Iris pigment epithelial cell (primary cell): ENCODE measurements at places on chromosomes 1 and 21.

DNA sequence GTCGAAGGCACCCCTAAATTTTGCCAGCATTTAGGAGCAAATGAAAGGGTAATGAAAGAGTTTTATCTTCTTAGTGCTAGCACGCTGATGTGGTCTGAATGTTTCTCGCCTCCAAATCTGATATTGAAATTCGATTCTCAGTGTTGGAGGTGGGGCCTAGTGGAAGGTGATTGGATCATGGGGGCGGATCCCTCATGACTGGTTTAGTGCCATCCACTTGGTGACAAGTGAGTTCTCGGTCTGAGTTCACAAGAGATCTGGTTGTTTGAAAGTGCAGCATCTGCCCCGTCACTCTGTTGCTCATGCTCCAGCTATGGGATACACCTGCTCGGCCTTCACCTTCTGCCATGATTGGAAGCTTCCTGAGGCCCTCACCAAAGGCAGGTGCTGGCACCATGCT, 75.1 kb upstream of the ZBTB40 start:
- DNase-seq, result no peak

DNA sequence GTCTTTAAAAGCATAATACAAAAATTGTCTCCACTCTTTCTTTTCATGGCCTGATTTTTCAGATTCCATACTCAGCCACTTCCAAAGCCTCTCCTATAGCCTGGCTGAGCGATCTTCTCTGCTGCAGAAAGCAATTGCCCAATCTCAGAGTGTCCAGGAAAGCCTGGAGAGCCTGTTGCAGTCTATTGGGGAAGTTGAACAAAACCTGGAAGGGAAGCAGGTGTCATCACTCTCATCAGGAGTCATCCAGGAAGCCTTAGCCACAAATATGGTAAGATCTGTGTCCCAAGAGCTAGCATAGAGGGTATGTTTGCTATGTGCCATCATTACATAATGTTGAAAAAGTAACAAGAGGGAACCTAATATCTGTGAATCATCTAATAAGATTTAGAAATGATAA, 130.7 kb upstream of the BMP8A start:
- DNase-seq, result peak; percentile 55

GRCh38 chr1:26142159-26142558, 16.7 kb upstream of the FAM110D start:
- no peak for DNase-seq

DNA sequence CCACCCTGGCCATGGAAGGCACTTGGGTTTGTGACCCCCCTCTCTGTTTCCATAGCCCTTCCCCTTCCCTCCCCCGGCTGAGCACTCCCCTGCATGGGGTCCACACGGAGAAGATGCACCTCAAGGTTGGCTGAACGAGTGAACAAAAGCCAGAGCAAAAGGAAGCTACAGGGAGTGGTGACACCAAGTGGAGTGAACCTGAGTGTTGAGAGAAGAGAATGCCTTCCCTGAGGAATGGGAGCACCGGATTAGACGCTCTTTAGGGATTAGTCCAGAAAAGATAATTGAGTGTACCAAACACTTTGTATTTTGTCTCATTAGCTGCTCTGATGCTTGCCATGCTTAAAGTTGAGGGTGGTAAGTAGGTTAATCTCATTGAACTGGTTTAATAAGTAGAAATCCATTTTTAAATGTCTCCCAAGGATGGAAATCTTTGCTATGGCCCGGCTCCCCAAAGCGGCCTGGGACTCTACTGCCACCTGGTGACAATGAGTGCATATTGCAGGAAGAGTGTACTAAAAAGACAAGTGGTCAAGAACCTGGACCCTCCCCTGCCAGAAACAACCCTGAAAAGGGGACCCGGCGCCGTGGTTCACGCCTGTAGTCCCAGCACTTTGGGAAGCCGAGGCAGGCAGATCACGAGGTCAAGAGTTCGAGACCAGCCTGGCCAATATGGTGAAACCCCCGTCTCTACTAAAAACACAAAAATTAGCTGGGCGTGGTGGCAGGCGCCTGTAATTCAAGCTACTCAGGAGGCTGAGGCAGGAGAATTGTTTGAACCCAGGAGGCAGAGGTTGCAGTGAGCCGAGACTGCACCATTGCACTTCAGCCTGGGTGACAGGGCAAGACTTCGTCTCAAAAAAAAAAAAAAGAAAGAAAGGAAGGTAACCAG, 150.6 kb upstream of the ZC3H12A start:
- peak; percentile 26 for DNase-seq

DNA sequence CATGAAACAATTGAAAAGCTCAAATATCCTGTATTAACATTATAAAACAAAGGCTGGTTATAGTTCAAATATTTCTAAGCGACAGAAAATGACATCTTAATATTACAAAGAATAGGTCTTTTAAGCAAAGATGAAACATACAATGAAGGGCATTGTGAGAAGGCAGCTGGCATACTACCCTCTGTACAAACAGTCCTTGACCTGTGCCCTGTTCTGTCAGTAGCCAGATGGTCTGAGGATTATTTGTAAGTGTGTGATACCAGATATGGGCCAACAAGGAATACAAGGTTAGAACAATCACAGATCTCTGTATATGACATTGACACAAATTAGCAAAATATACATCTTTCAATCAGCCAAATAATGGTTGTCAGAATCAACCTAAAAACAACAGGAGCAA, 1350.4 kb downstream of the AMY1C start:
- no peak for DNase-seq

DNA sequence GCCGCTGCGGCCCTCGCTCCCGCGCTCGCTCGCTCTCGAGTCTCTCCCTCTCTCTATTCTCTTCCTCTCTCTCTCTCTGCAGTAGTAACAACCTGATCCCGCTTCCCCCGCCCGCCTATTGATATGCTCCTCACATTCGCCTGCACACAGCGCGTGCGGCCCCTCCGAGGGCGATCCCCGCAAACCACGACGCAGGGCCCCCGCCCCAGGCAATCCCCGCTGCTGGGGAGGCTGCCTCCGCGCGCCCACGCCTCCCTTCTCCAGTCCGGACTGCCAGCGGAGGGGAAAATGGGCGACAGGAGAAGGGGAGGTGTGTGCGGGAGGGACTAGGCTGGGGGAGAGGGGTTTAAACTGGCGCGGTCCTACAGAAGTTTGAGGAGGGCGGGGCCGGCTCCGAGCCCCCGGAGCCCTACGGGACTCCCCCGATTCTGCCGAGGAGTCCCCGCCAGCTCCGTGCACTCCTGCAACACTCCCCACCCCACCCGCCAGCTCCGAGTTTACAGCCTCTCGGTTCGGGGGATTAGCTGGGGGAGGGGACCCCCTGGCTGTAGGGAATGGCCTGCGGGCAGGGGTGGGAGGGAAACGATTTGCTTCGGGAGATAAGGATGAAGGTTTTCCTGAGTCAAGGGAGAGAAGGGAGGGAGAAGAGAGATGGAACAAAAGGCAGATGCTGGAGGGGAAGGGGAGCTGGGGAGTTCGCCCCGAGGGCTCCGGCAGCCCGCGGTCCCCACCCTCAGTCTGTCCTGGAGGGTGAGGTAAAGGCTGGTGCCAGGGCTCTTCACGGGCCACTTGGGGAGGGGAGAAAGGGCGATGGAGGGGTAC, 66.6 kb downstream of the SYT2 start:
- no peak for DNase-seq

GRCh38 chr1:172638249-172638648, 20.7 kb upstream of the FASLG start:
- no peak for DNase-seq

DNA sequence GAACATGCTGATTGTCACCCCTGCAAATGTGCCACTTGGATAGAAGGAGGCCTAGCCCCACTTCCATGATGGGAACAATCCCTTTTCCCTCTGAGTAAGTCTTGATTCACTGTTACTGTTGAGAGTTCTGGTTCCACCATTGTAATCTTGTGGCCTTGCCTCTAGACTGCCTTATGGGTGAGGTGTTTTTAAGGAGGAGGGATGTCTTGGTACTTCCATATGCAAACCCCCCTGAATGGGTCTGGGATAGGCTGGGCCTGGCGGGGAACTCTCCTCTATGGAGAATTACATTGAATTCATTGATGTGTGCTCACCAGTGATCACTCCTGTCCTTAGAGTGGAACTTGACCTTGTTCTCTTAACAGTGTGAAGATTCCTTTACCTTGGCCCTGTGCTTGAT, 5.8 kb downstream of the GALNT2 start:
- DNase-seq, result no peak

GRCh38 chr1:244231193-244231571, 180.1 kb downstream of the ZBTB18 start:
- DNase-seq, result peak; percentile 65

DNA sequence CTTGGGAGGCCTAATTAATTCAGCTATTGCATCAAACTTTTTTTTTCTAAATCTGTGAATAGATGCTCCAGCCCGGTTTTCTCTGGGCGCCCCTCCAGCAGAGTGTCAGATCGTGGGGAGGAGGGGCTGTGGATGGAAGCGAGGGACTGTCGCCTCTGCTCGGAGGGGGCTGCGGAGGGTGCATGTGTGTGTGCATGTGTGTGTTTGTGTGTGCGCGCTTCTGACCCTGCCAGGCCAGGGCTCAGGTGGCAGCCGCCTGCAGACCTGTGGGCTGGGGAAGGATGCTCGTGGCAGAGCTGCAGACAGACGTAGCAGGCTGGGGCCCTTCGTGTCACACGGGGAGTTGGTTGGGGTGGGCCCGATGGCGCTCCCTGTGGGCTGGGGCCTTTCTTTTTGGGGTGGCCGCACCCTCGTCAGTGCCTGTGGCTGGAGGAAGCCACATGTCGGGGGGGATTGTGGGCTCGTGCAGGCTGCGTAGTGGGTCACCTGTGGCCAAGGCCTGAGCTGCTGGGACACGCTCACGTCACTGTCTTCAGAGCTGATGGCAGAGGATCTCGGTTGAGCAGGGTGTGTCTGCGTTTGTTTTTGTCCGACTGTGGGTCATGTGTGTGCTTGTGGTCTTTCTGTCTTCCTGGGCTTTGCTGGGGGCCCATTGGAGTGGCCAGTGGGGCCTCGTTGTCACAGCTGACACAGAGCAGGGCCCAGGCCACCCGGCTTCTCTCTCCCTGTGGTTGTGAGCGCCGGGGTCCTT, 2.8 kb downstream of the SKI start:
- peak; percentile 31 for DNase-seq

GRCh38 chr21:18253221-18253620, 8.6 kb downstream of the CHODL start:
- no peak for DNase-seq

GRCh38 chr1:188154761-188155160, 1326.0 kb downstream of the PLA2G4A start:
- no peak for DNase-seq

- DNase-seq, result peak; percentile 59
Observed at GRCh38 chr1:68293609-68294366, 61.5 kb upstream of the WLS start.

DNA sequence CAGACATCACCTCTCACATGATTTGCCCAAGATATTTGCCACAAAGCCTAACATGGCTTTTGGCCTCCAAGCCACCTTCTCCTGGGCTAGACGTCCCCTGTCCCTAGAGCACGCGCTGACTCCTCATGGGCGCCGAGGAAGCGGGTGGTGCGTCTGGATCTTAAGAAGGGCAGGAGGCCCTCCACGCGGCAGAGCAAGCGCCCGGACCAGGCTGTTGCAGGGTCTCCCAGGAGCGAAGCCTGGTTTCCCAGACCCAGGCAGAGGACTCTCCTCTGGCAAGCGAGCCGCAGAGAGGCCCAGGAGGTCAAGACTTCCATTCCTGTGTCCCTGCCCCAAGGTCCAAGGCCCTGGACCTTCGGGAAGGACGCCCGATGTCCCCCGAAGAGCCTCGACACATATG, 101.7 kb upstream of the TTC34 start:
- DNase-seq, result no peak

DNA sequence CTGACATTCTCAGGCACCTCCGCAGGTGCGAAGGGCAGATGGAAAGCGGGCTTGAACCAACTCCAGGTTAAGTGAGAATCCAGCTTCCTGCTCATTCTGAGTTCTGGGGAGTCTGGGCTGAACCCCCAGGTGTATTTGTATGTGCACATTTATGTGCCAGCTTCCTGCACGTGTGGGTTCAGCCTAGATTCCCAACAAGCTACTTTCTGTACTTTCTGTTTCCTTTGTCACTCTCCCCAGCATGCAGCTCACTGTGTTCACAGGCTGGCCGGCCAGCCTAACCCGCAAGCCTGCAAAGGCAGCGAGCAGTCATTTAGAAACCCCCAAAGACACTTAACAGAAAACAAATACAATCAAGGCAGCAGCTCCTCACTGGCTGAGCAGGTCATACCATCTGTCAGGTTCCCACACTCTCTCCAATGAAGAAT, 1.3 kb upstream of the IL19 start:
- no peak for DNase-seq

DNA sequence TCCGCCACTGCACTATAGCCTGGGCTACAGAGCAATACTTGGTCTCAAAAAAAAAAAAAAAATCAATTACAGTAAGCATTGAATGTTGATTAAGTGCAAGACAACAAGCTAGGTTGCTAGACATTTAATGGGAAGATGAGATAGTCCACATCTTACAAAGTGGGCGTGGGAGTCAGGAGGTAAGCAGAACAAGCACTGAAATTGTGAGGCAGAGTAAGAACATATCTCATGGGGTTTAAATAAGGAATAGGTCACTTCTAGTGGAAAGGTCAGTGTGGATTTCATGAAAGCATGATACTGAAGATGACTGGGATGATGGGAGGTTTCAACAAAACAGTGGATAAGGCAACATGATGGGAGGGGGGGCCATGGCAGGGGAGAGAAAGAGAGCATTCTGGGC, 1.9 kb upstream of the OLFML2B start:
- DNase-seq, result no peak

GRCh38 chr1:186735463-186735862, 55.2 kb upstream of the PTGS2 start:
- DNase-seq, result peak; percentile 51

GRCh38 chr1:17857996-17858395, 102.9 kb downstream of the ACTL8 start:
- DNase-seq, result peak; percentile 12

GRCh38 chr1:20281801-20282200, 8.9 kb upstream of the VWA5B1 start:
- peak; percentile 6 for DNase-seq

GRCh38 chr1:182783068-182783467, 6.5 kb upstream of the NPL start:
- DNase-seq, result no peak

GRCh38 chr1:29550119-29550841, 314.0 kb downstream of the PTPRU start:
- DNase-seq, result no peak

DNA sequence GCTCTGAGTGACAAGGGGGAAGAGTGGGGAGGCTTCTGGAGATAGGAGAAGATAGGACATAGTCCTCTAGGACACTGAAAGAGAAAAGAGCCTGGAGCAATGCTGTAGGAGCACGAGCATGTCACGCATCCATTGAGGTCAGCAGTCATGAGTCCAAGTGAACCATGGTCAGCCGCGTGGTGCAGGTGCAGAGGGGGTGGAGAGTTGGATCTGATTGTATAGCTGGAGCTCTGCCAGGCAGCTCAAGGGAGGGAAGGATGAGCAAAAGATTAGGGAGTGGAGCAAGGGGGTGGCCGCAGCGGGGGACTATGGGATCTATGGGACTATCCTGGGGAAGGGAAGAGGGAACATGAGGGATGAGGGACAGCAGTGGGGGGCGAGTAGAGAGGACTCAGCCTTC, 14.0 kb downstream of the PADI1 start:
- no peak for DNase-seq

DNA sequence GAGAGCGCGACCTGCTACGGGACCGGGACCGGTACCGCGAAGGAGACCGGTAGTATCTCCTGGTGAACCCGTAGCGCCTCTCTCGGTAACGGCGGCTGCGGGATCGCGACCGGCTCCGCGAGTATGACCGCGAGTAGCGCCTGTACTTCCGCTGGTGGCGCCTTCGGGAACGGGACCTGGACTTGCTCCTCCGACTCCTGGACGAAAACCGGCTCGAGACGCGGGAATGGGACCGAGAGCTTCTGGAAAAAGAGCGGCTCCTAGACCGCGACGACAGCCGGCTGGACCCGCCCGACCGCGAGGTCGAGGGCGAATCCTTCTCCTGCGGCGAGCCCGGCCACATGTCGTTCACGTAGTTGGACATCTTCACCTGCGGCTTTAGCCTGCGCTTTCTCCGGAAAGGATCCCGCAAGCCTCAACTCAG, 642 bp downstream of the RSRP1 start:
- DNase-seq, result no peak
